GM23248 (cell line): ENCODE measurements at places on chromosomes 6 and 20. TPM values are rescaled to one million over a fixed set of nuclear protein-coding genes. Genes with fewer than 3 reads are reported as not detected.

TRIM15 gene
- polyA plus RNA-seq, result not detected in 2 replicates

PBX2 gene
- polyA plus RNA-seq, result 2.6 and 3.1 TPM in 2 replicates

PM20D2 gene
- polyA plus RNA-seq, result 2.0 and 2.1 TPM in 2 replicates

ADGRG6 gene
- polyA plus RNA-seq, result 0.38 and 0.47 TPM in 2 replicates

IRF4 gene
- 0.23 and 0.70 TPM in 2 replicates for polyA plus RNA-seq

CST7 gene
- not detected in 2 replicates for polyA plus RNA-seq

HLA-DOA gene
- 0.18 TPM in 1 of 2 replicates, not detected in the other for polyA plus RNA-seq

TRIM26 gene
- 22.9 and 24.7 TPM in 2 replicates for polyA plus RNA-seq

MAPK14 gene
- 26.8 and 27.0 TPM in 2 replicates for polyA plus RNA-seq

FAM83C gene
- polyA plus RNA-seq, result not detected in 2 replicates
